ENCODE measurements at places on chromosomes 13 and 19.
A peak's percentile ranks its signal among the peaks of the same experiment; 100 is the strongest.

- peaks cover 19% of the 10 kb centered on the region for H3K36me3 ChIP-seq
- H3K27ac ChIP-seq, result peak overlapping the region; percentile 20
- peaks cover 21% of the 10 kb centered on the region for H3K4me1 ChIP-seq
- H3K27me3 ChIP-seq, result no peaks in the 10 kb centered on the region
- no peak for DNase-seq
These were observed 8.6 kb downstream of the VASP start for GRCh38 chr19:45515807-45516401.

- H3K27ac ChIP-seq, result no peak overlapping the region
- H3K4me3 ChIP-seq, result no peak overlapping the region
- DNase-seq, result no peak
- peaks cover 2% of the 10 kb centered on the region for H3K4me1 ChIP-seq
- H3K27me3 ChIP-seq, result no peaks in the 10 kb centered on the region
These were observed 712.7 kb upstream of the SGCG start for GRCh38 chr13:22468045-22468444.

GRCh38 chr19:14070268-14071050 is 2.1 kb upstream of the MISP3 start:
- no peaks in the 10 kb centered on the region for H3K36me3 ChIP-seq
- H3K27ac ChIP-seq, result no peak overlapping the region
- no peak for DNase-seq
- no peak overlapping the region for H3K4me3 ChIP-seq
- H3K4me1 ChIP-seq, result peaks cover 31% of the 10 kb centered on the region
- no peaks in the 10 kb centered on the region for H3K27me3 ChIP-seq

- peak overlapping the region; percentile 67 for H3K4me3 ChIP-seq
- no peaks in the 10 kb centered on the region for H3K27me3 ChIP-seq
- H3K27ac ChIP-seq, result peak overlapping the region; percentile 91
These were observed 568 bp downstream of the ATP11A start for GRCh38 chr13:112690283-112690929.

DNA sequence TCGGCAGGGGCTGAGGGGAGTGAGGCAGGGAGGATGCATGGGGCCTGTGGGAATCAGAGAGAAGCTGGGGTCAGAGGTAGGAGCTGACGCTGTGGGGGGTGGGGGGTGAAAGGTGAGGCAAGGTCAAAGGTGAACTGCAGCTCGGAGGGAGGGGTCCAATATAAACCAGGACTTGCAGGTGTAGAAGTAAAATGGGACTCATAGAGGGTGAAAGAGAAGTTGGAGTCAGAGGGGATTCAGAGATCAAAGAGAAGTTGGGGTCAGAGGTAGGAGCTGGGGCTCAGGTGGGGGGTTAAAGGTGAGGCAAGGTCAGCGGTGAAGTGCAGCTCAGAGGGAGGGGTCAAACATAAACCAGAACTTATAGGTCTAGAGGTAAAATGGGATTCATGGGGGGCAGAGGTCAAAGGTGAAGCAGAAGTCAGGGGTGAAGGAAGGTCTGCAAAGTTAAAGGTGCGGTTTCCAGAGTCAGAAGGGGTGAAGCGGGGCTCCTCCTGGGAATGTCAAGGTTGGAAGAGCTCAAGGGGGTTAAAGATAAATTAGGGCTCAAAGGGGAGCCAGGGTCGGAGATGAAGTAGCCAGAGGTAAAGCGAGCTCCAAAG is 7.6 kb downstream of the TUBB4A start:
- no peaks in the 10 kb centered on the region for H3K4me1 ChIP-seq
- no peaks in the 10 kb centered on the region for H3K36me3 ChIP-seq
- DNase-seq, result no peak
- H3K27ac ChIP-seq, result no peak overlapping the region
- no peak overlapping the region for H3K4me3 ChIP-seq

- H3K36me3 ChIP-seq, result no peaks in the 10 kb centered on the region
- H3K4me3 ChIP-seq, result peak overlapping the region; percentile 67
- H3K27me3 ChIP-seq, result no peaks in the 10 kb centered on the region
These were observed 654 bp downstream of the STAP2 start for GRCh38 chr19:4337906-4338440.
